ENCODE measurements at places on chromosomes 5 and 9.
A peak's percentile ranks its signal among the peaks of the same experiment; 100 is the strongest.

DNA sequence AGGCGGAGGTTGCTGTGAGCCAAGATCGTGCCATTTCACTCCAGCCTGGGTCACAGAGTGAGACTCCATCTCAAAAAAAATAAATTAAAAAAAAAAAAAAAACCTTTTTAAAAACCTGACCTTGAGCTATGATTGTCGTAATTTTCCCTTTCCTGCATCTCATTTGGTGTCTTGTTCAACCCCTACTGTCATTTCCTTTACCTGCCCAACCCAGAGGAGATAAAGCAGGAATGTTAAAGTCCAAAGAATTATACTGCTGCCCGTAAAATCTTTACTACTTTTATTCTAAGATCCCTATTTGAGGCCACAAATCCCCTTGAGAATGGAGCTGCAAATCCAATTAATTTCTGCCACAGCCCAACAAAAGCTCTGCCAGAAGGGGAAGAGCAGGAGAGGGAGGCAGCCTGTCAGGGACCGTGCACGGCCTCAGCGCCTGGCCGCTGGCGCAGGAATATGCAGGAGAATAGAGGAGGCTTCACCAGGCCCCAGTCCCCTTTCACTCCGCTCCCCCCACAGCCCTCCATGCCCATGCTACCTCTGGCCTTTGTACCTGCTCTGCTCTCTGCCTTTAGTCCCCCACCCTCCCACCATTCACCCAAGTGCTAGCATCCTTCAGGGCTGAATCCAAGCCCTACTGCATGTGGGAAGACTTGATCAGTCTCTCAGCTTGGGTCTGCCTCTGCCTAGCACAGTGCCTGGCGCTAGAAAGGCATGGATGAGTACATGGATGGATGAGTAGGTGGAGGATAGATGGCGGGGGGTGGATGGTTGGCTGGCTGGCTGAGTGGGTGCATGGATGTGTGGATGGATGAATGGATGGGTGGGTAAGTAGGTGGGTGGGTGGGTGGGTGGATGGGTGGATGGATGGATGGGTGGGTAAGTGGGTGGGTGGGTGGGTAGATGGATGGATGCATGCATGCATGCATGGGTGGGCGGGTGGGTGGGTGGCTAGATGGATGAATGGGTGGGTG, 99.8 kb upstream of the SARDH start:
- no peak for DNase-seq

DNA sequence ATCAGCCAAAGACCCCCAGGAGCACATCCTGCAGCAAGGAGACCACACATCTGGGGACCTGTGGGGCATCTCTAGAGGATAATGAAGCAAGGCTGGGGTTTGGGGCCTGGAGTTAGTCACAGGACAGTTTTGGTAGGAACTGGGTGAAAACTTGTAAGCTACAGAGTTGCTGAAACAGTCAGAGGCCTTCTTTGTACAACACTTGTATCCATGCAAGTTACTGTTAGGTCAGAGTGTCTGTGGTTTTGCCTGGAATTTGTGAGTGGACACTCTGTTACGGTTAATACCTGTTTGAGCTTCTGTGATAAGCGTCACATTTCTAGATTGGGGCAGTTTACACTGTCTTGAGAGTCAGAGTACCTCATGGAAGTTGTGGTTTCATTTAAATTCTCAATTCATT, 22.6 kb upstream of the ASPN start:
- DNase-seq, result no peak

GRCh38 chr9:106482733-106483132, 380.2 kb upstream of the ZNF462 start:
- no peak for DNase-seq

- DNase-seq, result no peak
Measured at GRCh38 chr5:1666221-1666620, 133.4 kb downstream of the MRPL36 start.

DNA sequence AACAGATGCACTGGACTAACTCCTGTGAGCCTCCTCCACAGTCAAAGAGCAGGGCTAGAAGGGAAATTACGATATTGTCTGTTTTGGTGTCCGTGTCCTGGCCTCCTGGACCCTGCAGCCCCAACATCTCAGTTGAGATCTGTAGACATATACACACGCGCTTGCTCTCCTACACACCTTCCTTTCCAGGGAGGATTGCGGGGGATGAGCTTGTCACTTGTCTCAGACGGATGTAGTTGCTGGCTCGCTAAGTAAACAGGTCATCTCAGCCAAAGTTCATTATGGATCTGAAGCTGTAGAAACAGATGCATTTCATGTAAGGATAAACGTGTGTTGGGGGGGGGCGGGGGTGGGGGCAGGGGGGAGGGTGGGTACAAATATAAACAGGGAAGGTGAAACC, 549.3 kb downstream of the CCDC171 start:
- DNase-seq, result no peak

DNA sequence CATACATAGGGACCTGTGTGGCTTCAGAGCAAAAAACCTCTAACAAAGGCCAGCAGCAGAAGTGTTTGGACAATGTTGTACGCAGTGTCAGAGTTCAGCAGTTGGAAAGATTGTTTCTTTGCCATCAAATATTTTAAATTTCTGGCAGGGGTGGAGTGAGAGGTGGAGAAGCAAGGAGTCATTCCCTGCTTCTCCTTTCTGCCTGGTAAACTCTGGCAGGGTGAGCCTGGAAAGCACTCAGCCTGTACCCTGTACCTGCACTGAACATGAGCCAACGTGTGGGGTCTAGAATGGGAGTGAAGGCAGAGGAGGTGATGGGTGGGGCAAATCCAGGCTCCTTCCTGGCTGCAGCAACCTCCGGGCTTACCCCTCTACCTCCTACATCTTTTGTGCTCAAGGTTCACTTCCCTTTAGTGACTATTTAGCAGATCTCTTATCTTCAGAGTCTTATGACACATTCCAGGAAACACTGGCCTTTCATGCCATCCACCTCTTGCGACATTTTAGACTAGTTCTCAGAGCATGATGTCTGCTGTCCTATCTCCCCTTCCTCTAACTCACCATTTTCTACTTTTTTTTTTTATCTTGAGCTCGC, 445.0 kb upstream of the PIK3R1 start:
- DNase-seq, result no peak

GRCh38 chr9:84924266-84924665, 254.7 kb downstream of the NTRK2 start:
- no peak for DNase-seq

DNA sequence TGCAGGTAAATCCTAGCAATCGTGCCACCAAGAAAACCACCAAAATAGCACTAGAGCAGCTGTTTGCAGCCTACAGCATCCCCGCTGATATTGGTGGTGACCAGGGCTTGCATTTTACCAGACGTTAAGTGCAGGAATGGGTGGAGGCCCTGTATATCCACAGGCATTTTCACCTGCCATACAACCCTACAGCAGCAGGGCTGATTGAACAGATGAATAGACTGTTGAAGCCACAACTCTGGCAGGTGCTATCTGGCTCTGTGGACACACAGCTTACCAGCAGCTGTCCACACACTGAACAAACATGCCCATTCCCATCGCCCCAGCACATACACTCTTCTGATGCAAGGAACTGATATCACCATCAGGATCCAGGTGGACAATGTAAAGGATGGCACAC, 154.5 kb upstream of the APC start:
- DNase-seq, result no peak

GRCh38 chr9:35395076-35395705, 94.7 kb upstream of the RUSC2 start:
- no peak for DNase-seq

- peak; percentile 34 for DNase-seq
Measured at GRCh38 chr9:129752900-129753729, at the start of gene PTGES. Gene PTGES, minus strand, starts transcription at chr9:129753042. Its CDS starts 30 bp downstream, at chr9:129753012.

DNA sequence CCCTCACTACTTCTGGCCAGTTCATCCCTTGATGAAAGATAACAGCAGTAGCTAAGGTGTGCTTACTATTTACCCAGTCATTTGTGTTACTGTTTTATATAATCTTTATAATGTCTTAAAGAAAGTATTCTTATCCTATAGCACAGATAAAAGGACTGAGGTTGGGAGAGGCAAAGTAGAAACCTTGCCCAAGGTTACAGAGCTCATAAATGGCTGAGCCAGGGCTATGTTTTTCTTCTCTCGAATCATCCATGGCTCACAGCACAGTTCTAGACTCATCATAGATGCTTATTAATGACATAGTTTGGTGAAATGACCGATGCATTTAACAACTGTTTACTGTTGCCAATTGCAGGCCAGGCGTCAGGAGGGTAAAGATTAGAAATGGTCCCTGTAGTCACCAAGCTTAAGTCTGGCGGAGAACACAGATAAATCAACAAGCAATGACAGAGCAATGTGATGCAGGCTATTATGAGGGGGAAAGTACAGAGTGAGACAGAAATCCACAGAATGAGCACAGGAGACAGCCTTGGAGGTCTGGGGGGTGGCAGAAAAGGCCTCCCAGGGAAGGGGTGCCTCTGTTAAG, 65.6 kb upstream of the ZNF622 start:
- DNase-seq, result no peak
